ENCODE measurements at places on chromosomes 7 and 10.

DNA sequence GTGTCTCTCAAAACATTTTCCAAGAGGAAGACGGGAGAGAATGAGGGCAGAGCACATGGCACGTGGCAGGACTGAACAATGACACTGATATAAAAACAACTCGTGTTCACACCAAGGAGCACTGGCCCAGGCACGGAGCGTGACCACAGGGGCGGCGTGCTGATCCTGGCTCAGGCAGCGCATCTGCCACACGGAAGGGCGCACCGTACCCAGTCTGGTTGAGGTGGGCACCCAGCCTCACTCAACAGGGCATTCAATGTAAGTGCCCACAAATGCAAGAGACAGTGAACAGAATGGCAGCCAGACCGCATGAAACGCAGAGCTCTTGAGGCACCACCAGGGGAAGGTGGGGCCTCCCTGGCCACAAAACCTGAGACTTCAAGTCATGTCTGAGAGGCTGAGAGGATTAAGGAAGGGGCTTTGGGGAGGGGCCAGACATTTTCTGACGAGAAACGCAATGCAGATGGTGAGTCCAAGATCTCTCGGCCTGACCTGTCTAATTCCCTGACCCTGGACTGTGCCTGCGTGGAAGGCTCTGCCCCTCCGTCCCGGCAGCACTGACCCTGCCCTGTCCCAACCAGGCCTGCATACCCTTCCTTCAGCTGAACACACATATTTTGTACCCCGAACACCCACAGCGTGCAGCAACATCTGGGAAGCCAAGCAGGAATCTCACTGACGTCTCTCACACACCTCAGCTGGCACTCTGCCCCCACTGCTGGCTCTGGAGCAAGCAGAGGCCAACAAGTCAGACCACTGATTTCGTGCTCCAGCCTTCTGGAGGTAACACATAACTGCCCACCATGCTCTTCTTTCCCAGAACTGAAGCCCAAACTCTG is 35.5 kb downstream of the VOPP1 start:
- no peak for DNase-seq

DNA sequence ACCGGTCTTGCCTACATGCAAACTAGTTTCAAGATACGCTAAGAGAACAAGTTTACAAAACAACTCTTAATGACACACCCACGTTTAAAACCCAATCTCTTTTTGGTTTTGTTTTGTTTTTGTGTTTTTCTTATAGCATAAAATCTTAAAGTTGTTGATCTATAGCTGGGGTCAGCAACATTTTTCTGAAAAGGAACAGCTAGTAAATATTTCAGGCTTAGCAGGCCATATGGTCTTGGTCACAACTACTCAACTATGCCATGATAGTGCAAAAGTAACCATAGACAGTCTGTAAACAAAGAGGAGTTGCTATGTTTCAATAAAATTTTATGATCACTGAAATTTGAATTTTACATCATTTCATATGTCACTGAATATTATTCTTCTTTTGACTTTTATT is 327.4 kb downstream of the AGMO start:
- no peak for DNase-seq

DNA sequence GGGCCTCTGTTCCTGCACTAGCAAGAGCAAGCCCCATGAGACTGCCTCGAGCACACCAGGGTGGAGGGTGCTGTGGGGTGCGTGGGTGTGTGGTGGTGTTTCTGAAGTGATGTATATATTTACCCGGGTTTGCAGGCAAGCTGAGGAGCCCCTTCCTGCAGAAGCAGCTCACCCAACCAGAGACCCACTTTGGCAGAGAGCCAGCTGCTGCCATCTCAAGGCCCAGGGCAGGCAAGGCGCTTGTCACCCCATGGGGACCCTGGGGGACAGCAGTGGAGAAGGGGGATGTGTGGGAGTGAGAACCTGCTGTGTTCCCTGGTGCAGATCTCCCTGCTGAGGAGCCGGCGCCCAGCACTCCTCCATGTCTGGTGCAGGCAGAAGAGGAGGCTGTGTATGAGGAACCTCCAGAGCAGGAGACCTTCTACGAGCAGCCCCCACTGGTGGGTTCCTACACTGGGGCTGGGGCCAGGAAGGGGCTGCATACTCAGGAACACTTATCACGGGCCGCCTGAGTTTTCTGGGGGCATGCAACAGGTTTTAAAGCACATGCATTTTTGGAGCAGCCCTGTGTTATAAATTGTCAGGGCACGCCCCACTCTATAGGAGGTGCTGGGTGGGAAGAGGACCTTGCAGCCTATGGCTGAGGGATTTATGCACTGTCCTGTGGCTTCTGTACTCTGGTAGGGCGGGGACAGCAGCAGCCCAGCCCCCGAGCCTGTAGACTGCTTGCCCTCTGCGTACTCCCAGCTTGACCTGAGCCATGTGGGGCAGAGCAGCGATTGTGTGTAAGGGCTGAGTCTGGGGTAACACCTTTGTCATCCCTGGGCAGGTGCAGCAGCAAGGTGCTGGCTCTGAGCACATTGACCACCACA is 5.9 kb downstream of the PGAM2 start:
- DNase-seq: no peak

- no peak for DNase-seq
Observed at GRCh38 chr10:123878666-123879303, 12.8 kb downstream of the CPXM2 start.

DNA sequence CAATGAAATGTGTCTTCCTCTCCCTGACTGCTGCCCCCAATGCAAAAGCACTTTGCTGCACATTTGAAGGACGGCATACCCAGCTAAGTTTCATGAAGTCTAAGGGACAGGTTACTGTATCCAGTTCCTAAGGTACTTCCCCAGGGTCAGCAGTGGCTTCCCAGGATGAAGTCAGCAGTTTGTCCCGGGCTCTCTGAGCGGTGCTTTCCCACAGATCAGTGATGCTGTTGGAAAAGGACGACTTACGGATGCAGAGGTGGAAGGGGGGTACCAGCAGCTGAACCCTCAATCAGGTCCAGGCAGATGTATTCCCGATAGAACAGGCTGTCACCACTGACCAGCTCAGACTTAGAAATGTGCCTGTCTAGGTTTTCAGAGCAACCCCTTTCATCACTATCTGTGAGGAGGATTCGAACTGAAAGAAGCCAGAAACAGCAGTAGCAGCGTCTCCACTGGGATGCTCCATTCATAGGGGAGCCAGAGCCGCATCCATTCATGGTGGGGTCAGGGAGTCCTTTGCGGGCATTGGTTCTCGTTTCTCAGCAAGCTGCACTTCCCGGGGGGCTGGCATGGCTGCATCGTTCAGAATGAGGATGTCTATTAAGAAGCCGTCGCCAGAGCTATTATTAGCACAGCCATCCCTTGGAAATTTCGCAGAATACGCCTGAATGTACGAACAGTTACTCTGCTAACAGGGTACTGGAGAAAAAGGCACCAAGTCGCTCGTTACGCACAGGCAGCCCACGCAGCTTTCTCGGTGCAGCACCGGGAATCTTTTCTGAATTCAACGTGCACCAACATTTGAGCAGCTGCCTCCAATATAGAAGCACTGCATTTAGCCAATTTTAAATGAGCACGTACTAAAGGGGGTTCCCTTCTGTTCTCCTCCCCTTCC is 303.7 kb downstream of the PRPF18 start:
- DNase-seq: no peak

DNA sequence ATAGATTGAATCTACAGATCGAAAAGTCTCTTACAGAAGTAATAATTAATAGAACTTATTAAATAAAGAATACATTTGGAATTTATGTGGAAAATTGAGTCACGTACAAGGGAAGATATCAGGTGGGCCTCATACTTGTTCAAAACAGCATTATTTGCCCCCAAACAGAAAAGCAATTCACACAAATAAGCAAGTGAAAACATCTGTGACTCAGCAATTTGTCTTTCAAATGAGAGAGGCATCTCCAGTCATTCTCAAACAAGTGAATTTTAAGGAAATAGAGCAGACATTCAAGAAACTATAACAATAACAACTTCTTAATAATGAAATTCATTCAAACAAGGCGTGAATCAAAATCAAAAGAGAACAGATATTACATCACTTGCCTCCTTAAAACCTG is 50.1 kb downstream of the SEMA3A start:
- DNase-seq: no peak

GRCh38 chr7:68776326-68776725 is 821.9 kb upstream of the AUTS2 start:
- DNase-seq: no peak

DNA sequence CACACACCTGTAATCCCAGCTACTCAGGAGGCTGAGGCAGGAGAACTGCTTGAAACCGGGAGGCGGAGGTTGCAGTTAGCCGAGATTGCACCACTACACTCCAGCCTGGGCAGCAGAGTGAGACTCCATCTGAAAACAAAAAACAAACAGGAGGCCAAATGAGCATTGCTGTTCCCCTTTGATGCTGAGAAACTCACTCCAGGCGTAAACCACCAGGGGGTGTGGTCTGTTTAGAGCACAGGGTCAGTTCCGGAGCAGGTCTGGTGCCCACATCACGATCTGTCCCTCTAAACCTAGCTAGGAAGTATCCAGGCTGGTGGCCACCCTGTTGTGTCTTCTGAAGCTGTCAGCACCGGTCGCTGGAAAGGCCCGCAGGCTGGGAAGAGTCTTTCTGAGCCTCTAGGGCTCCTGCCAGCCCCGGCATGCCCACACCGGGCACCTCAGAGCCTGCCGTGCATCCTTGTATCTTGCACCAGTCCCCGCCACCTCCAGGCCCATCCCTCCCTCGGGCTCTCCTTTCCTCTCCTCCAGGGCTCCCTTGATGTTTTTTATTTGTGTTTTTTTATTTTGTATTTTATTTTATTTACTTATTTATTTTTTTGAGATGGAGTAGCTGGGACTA is 66.3 kb upstream of the SH2B2 start:
- no peak for DNase-seq

GRCh38 chr7:92973293-92973731 is 136.9 kb upstream of the CDK6 start:
- DNase-seq: no peak

DNA sequence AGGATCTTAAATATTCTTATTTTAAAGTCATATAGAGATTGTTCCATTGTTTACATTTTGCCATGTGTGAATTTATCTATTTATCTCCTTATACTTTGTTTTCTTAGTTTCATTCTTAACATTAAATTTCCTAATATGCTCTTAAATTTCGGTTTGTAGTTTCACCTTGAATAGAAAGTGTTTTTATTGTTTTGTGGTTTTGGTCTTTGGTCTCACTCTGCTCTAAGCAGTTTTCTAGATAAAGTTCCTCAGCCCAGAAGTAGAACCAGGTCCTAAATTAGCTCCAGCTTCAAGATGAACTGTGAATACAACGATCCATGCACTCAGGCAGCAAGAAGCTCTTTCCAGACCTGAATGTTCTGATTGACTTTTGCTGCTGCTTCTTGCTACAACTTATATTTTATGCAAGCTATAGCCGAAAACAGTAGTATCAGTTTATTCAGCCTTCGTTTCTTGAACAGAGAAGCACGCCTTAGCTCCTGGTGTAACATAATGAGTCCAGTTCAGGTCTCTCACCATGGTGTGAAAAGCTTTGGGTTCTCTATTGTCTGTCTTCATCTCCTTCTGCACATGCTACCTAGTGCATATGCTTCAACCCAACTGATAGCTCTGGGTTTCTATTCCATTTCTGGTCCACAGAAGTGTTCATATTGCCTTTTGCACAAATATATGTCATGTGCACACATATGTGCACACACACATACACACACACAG is 95.3 kb downstream of the SEM1 start:
- DNase-seq: no peak

DNA sequence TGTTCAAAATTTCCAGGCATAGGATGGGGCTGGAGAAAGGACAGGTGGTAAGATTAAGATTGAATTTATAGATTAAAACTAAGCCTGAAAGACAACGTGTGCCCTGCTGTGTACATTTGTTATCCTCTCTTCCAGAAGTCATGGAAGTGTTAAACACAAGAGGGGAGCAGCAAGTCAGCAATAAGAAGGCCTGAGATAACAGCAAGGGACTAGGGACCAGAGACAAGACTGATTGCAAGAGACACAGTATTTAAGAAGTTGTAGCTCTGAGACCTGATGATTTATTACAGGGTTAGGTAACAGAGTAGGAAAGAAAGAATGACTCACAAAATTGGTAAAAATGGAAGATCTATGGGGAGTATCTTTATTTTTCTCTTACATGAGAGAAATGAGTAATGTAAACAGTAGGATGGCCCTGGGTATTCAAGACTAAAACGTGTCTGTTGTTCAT is 55.7 kb upstream of the COL1A2 start:
- DNase-seq: no peak

- no peak for DNase-seq
Observed at GRCh38 chr7:74586258-74587175, 71.0 kb upstream of the GTF2I start.

DNA sequence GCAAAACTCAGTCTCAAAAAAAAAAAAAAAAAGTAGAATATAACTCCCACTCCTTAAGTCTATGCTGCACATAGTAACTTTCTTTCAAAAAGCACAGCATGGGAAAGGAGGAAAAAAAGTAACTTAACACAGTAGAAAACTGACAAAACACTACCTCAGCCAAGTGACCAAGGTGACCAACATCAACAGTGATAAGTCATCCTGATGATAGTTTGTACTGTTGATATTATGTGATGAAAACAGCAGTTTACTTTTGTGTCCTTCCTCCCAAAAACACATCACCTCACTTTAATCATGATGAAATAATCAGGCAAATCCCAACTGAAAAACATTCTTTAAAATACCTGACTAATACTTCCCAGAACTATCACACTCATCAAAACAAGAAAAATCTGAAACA is 29.3 kb upstream of the MAT1A start:
- no peak for DNase-seq

DNA sequence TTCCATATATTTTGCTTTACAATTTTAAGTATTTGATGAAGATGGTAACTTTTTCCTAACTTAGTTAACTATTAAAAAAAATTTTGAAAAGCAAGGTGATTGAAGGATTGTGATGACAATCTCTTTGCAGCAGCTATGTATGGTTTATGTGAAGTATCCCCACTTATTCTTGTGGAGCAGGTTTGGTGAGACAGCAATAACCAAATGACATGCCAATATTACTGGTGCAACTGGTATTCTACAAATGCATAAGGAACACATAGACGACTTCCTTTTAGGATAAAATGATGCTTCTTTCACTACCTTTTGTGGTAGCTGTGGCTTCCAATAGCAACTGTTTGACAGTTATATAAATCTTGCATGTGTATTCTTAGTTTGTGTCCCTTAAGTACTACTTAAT is 465.3 kb downstream of the PLXDC2 start:
- no peak for DNase-seq

GRCh38 chr10:66799474-66799873 is 126.4 kb upstream of the LRRTM3 start:
- DNase-seq: no peak

DNA sequence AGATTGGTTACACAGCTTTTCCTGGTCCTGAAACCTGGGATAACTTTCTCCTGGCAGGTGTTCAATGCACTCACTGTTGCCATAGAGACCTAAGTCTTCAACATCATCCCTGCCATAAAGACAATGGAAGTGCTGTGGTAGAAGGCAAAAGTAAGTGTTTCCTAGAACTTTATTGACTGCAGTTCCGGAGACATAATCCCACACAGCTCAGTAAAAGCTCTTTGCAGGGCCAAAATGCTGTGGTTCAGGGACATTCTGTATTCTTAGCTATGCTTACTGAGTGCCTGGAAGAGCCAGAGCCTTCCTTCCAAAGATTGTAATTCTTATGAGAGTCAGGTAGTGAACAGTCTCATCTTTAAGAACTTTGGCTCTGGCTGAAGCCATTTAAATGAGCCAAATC is 5.3 kb downstream of the WIPF3 start:
- no peak for DNase-seq
